Activated CD8-positive, alpha-beta memory T cell treated with anti-CD3 and anti-CD28 coated beads for 1 hour (primary cell): ENCODE measurements at places on chromosomes 3 and 15.

DNA sequence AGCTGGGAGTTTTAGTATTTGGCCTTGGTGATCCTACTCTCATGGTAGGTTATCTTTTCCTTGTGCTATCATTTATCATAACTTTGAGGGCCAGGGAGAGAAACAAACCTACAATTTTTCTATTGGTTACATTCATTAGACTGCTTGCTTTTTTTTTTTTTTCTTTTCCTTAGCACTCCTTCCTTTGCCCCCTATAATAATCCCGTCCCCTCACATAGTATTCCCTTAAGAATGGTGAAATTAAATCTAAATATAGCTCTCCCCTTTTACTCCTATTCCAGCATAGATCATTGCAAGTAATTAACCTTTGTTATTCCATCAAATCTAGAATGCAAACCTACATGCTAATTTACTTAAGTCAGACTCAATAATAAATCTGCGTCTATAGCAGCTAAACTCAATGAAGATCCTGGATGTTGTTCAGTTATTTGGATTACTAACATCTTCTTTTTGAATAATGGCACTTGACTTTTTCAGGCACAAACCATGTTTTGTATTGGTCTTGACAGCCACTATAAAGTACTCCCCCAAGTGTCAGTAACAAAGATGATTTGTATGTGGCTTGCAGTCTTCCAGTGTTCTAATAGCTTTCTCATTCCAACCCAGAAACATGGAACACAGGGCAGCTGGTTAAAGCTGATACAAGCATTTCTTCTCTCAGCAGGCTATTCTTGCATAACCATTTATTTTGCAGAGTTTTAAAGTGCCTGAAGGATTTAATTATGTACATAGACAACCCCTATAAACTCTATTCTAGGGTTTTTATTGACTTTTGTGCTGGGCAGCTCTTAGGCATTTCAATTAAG, 420.6 kb downstream of the MECOM start:
- no peak for DNase-seq

DNA sequence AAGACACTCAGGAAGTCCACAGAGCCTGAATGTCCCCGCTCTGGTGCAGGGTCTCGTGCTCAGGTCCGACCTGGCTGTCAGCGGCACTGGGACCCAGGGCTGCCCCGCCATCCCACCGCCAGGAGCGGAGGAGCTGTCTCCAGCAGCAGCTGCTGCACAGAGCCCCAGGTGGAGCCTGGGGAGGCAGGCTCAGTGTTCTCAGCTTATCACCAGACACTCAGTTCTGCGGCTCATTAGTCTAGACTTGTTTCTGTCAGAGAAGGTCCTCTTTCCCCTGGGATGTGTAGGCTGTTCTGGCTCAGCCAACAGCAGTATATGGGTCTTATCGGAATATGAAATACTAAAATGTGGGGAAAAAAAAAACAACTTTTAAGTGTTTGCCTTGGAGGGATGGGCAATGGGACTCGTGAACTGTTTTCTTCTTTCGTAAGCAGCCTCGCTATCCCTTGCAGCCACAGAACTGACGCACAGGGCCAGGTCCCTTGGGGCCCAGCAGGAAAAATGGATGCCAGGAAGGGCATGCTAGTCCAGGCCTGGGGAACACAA, 75.9 kb downstream of the KLF13 start:
- no peak for DNase-seq

- DNase-seq = no peak
Observed at GRCh38 chr3:123289391-123290106, 87.8 kb downstream of the SEC22A start.

- DNase-seq = no peak
Observed at GRCh38 chr15:66102563-66103292, 150.8 kb downstream of the MEGF11 start.

- no peak for DNase-seq
Observed at GRCh38 chr3:51928438-51928837, 13.3 kb downstream of the RRP9 start.

DNA sequence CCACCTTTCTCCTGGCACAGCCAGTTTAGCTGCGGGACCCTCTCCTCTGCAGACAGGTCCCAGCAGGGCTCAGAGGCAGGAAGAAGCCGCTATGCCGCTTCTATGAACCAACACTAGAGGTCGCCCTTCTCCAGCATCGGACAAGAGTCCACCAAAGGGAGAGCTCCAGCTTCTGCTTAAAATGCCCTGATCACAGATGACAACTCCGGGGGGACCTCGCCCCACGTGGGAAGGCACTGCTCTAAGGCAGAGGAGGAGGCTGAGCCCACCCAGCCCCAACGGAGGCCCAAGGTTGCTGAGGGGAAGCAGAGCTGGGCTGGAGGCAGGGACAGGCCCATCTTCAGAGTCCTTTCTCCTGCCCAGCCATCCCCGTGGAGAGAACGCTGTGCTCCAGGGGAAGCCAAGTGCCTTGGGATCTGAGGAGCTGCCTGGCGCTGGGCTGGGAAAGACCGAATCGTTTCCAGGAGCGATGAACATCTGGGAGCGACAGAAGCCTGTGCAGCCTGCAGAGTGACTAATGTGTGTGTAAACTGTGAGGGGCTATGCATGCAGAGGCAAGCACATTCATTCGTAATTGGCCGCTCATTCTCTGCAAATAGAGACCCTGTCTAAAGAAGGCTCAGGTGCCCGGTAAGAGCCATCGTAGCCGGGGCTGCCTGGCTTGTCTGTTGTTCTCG, 43.5 kb upstream of the BDH1 start:
- DNase-seq = peak; percentile 48

DNA sequence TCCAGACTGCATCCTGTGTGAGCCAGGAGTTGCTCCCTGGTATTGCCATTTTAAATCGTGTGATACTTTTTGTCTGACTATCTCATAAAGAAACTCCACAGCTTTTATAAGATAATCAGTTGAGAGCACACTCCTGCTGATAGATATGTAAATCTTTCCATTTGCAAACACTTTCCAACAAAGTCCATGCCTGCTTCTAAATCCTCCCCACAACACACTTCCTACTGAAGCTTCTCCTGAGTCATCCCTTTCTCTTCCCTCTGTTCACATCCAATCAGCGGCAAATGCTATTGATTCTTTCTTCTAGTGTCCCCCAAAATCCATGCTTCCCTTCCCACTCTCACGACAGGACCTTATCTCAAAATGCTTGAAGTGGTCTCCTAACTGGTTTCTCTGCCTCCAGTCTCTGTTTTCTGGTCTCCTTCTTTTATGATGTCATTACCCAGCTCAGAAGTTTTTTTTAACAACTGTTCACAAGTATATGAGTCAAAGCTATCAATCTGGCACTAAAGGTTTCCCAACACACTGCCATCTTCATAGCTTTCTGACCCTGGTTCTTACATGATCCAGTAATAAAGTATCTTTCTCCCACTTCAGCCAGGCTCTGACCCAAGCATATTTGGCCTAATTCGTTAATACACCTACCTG, 4.5 kb upstream of the WWTR1 start:
- no peak for DNase-seq

- DNase-seq = no peak
Observed at GRCh38 chr3:117524890-117525289, 815.3 kb downstream of the TUSC7 start.

- DNase-seq = no peak
Observed at GRCh38 chr15:66126031-66126441, 127.5 kb downstream of the MEGF11 start.

DNA sequence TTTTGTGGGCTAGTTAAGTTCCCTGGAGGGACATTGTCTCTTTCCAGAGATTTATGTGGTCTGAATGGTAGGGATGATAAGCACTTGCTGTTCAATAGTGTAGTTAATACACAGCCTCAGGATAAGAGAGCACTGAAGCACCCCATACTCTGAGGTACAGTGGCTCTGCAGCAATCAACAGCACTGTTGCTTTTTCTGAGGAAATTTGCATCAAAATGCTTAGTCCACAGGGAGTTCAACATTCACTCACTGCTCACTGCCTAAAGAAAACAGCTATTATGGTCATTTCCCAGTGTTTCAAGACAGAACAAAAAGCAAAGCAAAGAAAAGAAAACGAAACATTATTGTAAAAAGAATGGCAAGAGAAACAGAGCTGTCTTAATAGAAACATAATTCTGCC, 441.9 kb downstream of the PLOD2 start:
- DNase-seq = no peak
